ENCODE measurements at places on chromosomes 2 and 18.

DNA sequence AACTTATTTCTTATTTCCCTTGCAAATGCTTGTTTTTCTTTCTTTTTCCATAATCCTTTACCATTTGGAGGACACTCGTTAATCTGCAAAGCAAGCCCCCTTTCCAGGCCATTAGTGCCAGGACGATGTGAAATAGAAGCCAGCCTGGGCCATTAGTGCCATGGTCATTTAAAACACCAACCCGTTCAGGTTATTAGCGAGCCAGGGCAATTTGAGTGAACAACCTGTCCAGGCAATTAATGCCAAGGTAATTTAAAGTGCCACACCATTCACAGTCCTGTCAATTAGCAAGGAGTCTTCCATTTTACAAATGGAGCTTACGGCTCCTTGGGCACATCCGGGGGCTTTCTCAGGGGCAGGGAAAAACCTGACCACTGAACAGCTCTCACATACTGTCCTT is 370.6 kb downstream of the HRH4 start:
- no peak for DNase-seq

GRCh38 chr2:193774166-193774565 is 1579.4 kb upstream of the TMEFF2 start:
- no peak for DNase-seq

- no peak for DNase-seq
These were observed 113.8 kb downstream of the SH3RF3 start for GRCh38 chr2:109242654-109243331.

DNA sequence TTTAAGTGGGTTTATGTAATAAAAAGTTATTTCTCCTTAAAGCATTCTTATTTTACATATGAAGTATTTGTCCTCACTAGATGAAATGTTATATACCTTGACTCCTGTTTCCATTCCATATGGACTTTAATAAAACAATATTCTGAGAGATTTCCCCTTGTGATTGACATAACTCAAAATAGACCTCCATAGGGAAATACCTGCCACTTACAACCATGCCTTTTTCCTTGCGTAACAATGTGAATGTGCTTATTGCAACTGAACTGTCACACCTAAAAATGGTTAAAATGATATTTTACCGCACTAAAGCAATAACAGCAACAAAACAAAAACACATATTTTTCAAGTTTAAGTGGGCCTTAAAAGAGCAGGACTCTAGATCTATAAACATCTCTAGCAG is 70.3 kb upstream of the TGIF1 start:
- DNase-seq = no peak

GRCh38 chr2:173323371-173323770 is 31.3 kb upstream of the CDCA7 start:
- DNase-seq = no peak
